ENCODE measurements at places on chromosomes 1 and 21.

- DNase-seq: no peak
Observed at GRCh38 chr1:211734359-211734758, 58.9 kb upstream of the NEK2 start.

- DNase-seq: no peak
Observed at GRCh38 chr1:9481048-9481447, 58.2 kb upstream of the SLC25A33 start.

- DNase-seq: no peak
Observed at GRCh38 chr1:112040891-112041740, 51.6 kb upstream of the KCND3 start.

- DNase-seq: no peak
Observed at GRCh38 chr1:223008808-223009207, 134.2 kb downstream of the TLR5 start.

- no peak for DNase-seq
Observed at GRCh38 chr1:202571719-202572339, 138.4 kb downstream of the SYT2 start.

DNA sequence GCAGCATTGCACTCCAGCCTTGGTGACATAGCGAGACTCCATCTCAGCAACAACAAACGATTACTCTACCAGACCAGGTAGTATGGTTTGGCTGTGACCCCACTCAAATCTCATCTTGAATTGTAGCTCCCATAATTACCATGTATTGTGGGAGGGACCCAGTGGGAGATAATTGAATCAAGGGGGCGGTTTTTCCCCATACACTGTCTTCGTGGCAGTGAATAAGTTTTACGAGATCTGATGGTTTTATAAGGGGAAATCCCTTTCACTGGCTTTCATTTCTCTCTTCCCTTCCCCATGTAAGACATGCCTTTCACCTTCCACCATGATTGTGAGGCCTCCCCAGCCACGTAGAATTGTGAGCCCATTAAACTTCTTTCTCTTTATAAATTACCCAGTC lies 66.0 kb downstream of the BACE2 start:
- DNase-seq: no peak

GRCh38 chr1:201884425-201884824 lies 4.3 kb upstream of the SHISA4 start:
- no peak for DNase-seq

DNA sequence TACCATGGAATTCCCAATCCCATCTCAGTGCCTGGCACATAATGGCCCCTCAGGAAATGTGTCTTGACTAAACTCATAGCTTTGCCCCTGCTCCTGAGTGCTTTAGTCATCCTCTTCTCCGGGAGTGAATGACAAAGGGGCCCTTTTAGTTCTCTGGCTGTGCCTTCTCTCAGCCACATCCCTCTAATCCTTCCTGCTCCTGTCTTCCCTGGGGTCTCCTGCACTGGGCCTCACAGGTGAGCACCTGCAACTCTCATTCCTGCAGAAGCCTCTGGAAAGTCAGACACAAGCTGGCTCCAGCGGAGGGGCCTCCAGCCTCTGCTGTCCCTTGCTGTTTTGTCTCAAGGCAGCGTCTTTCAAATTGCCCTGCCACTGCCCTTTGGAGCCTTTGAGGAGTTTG lies 14.0 kb upstream of the ETV3L start:
- no peak for DNase-seq

DNA sequence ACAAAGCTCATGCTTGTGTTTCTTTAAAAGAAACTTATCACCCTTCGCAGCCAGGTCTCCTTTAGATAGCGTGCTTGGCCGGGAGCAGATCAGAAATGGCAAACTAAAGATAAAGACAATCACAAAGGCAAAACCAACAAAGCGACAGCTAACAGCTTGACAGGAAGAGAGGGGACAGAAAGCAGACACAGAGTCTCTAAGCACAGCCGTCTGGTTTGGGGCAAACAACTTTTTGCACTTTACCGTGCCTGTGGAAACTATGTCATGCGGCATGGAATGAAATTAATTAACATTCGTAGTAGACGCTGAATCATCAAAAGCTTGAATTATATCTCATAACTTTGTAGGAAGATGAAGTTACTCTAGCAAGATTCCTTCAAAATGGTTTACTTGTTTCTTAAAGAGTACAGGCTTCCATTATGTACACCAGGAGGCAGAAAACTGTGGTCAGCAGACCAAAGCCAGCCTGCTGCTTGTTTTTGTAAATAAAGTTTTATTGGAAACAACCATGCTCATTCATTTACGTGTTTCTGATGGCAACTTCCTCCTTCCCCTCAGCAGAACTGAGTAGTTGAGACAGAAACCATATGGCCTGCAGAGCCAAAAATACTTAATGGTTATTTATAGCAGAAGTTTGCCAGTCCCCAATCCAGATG lies 183.2 kb downstream of the KIF26B start:
- no peak for DNase-seq

DNA sequence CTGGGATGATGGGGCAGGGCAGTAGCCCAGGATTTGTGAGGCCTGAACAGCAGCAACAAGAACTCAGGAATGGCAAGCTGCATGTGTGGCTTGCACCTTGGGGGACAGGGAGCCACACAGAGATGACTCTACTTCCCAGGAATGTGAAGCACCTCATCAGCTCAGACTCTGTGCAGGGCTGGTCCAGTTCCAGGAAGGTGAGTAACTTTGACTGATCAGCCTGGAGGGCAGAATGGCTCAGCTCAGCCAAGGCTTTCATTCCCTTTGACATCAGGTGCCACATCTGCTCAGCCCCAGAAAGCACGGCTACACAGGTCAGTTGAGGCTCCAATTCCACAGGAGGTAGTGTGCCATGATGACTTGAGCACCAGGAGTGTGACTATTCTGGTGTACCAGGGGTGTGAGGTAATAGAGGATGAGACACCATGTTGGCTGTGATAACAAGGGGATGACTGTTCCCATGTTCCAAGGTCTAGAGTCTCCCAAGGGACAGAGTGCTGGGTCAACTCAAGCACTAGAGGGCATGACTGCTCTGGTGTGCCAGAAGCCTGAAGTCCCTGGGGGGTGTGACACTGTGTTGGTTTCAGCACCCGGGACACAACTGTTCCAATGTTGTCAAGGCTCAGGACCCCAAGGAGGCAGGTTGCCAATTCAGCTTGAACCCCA lies 625.8 kb upstream of the ADGRL2 start:
- no peak for DNase-seq

DNA sequence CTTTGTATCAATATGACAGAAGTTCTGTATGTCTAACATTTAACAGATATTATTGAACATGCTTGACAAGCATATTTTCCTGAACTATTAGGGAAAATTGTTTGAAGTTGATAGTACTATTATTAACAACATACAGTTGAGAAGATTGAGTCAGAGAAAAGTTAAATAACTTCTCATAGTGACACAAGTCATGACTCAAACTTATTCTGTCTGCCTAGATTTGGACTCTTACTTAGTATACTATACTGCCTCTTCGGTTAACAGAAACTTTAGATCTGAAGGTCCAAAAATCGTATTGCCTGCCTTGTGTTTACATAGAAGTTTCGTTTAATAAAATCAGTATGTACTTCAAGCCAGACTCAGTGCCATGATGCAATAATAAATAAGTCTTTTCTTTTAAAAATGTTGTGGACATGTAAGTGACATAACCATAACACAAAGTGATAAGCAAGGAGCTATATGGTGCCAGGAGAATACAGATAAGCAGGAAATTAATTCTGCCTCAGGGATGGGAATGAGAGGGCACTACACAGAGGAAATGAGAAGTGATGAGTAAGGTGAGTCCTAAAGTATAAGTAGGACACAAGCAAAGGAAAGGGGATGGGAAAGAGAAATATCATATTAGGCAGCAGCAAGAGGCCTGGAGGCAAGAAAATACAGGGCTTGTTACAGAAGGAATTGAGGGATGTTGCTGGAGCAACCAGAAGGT lies 48.1 kb downstream of the LHX9 start:
- DNase-seq: no peak

- no peak for DNase-seq
Observed at GRCh38 chr1:4395158-4395557, 259.3 kb upstream of the AJAP1 start.

DNA sequence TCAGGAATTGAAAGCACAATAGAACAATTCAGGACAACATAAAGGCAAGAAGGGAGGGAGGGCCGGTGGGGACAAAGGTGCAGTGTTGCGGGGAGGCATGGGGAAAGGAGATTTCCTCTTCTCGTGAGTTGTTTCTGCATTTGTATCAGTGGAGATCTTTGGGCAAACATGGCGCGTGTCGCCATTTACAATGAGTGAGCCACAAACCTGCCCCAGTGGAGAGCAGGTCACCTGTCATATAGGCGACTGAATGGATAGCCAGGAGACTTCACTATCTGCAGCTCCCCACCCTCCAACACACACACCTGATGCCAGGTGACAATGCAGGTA lies 87.7 kb upstream of the SLC45A1 start:
- no peak for DNase-seq

DNA sequence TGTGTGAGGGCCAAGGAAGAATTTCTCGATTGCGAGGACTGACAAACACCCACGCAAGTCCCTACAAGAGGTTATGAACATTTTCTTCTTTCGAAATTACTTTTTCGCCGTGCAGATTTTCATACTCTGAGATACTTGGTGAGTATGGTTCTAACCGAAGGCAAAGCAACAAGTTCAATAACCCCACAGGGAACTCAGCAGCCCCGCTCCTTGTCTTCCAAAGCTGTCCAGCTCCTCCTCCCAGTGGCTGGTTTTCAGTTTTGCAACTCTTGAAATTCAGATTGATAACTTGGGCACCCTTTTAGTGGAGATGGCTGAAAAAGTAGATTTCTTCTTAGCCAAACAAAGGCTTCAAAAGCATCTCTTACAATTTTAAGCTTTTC lies 154.4 kb downstream of the SETD4 start:
- DNase-seq: no peak

DNA sequence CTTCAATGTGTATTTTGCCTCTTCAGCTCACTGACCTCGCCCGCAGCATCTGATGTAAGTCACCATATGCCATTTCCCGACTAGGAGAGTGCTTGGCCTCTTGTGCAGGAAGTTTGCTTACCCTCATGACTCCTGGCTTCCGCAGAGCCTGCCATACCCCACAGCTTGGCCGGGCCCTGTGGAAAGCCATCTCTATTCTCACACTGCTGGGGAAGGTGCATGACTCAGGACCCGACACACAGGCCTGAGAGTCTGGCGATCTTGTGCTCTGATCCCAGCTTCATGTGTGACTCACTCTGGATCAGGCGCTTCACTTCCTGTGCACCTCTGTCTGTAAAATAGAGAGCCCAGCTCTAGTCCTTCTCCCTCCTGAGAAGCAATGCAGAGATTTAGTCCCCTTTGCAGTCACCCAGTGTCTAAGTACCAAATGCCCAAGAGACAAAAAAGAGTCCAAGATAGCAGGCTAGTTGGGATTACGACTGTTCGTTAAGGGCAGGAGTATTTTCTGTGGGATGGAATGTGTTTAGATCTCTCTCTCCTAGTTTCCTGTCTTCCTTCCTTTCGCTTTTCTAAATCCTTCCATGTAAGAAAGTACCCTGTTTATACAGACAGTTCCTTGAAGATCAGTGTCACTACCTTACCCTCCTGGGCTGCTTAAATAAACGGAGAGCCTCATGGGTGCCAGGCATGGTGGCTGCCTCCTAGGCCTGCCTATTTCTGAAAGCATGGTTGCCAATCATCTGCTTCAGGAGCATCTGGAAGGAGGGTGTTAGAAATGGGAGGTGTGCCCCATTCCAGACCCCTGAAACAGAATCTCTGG lies 62.8 kb upstream of the KIF26B start:
- DNase-seq: no peak

GRCh38 chr1:211641942-211642341 lies 33.5 kb downstream of the NEK2 start:
- no peak for DNase-seq

DNA sequence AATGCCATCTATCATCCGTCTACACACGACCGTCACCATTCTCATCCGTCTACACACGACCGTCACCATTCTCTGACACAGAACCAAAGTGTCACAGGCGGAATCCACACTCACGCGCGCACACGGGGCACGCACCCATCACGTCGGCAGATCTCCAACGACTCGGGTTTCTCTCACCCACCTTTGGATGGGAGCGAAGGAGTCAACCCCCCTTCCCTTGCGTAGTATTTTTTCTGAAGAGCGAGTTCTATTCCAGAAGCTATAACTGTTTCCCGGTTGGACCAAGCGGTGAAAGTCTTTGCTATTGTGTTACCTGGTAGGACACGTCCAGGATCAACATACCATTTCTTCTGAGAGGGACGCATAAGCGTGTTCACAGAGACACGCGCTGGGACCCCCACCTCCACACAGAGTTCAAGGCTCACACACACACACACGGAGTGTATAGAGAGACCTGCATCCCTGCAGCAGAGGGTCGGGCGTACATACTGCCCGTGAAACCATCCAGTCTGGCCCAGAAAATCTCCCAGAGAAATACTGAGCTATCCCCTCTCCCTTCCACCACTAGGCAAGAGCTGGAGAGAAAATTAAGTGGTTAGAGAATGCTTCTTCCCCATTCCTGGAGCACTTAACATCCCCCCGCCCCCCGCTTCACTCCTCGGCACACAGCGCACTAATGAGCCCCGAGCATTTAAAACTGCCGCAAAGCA lies 741 bp downstream of the DUSP10 start:
- no peak for DNase-seq

GRCh38 chr1:58585581-58586151 lies 8.6 kb upstream of the TACSTD2 start:
- no peak for DNase-seq

DNA sequence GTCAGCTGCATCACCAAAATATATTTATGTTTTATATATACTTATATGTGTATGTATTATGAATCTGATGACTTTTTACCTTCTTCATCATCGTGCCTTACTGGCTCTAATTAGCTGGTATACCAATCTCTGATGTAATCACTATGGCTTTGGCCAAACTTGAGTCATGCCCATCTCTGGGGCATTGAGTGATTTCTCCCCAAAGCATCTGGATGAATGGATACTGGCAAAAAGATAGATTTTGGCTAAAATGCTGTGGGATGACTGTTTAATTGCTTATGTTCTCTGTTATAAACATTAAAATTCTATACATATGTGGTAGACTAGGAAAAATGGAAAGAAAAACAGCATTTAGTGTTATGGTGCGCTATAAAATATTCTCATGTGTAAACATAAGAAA lies 19.6 kb downstream of the CDKN2C start:
- DNase-seq: no peak

- no peak for DNase-seq
Observed at GRCh38 chr21:37435120-37435519, 68.5 kb downstream of the DYRK1A start.

DNA sequence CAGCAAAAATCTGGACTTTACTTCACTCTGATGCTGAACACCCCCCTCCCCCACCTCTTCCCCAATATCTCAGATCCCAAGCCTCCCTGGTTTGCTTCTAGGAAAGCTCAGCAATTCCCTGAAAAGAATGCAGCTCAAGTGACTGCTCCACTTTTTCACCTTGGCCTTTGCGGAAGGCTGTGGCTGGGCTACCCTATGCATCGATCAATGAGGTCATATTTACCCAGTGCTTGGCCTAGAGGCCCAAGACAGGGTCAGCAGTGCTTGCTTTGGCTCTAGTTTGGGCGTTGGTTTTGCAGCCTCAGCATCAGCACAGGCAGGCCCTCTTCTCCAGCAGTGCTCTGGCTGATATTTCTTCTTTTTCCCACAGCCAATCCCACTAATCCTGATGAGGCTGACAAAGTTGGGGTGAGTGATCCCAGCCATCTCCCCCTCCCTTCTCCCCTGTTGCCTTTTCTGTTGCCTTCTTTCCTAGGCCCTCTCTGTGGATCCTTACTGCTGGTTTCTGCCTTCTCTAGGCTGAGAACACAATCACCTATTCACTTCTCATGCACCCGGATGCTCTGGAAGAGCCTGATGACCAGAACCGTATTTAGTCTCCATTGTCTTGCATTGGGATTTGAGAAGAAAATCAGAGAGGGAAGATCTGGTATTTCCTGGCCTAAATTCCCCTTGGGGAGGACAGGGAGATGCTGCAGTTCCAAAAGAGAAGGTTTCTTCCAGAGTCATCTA lies 14.2 kb downstream of the FCGR2B start:
- no peak for DNase-seq
